NCI-H1417 (cell line): ENCODE measurements at places on chromosomes 11 and 22.

DNA sequence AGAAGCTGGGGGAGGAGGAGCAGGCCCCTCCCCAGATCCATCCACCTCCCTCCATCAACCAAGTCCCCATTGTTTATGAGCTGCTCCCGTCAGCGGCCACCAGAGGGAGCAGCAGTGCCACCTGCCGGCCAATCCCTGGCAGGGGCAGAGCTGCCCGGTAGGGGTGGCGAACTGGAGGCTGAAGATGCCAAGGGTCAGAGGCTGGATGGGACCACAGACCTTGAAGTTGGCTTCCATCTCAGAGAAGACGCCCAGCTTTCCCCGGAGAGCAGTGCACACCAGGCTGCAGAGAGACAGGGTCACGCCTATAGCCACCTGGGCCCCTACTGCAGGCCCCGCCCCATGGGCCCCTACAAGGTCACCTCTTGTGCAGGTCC lies 3.6 kb downstream of the FIBP start:
- peak; percentile 86 for DNase-seq

GRCh38 chr22:48492366-48493320 lies 1335.0 kb downstream of the BRD1 start:
- DNase-seq, result peak; percentile 36

- DNase-seq, result no peak
These were observed 165.5 kb downstream of the DSCAML1 start for GRCh38 chr11:117631336-117632140.

DNA sequence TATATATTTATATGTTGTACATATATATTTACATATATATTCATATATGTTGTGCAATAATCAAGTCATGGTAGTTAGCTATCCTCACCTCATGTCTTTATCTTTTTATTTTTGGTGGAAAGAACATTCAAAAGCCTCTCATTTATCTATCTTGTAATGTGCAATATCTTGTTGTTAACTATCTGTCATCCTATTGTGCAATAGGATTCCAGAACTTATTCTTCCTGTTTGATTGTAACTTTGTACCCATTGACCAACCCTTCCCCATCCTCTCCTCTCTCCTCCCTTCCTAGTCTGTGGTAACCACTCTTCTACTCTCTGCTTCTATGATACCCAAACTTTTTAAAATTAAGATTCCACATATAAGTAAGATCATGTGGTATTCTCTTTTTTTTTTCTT lies 115.6 kb upstream of the PDGFD start:
- no peak for DNase-seq

DNA sequence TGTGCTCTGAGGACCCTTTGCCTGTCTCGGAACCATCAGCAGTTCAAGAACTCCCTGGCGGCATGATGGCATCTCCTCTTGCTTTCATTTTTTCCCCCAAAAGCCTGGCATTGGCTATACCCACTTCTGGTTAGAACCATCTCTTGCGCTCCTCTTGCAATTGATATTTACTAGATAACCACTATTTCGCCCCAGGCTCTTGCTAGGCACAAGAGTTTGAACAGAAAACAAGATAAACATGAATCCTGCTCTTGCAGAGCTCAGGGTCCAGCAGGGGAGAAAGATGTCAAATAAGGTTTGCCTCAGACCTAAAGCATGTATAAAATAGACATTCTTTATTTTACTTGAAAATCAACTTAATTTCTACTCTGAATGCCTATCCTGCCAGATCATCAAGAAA lies 33.1 kb downstream of the SLCO2B1 start:
- DNase-seq, result no peak

DNA sequence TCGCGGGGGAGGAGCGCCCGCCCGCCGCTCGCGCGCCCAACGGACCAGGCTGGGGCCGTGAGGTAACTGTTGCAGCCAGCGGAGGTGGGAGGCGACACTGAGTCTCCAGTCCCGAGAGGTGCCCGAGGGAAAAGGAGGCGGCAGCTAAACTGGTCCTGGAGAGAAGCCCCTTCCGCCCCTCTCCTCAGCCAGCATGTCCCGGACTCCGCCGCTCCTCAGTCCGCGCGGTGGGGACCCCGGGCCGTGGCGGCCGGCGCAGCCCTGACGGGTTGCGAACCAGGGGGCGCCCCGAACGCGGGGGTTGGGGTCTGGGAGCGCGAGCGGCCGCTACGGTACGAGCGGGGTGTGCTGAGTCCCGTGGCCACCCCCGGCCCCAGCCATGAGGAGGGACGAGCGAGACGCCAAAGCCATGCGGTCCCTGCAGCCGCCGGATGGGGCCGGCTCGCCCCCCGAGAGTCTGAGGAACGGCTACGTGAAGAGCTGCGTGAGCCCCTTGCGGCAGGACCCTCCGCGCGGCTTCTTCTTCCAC lies at the start of gene PDE3B:
Gene PDE3B, plus strand, starts transcription at position 108 of the 529 bp plus-strand sequence. Its CDS starts 272 bp downstream, at position 380.
- DNase-seq, result peak; percentile 86

DNA sequence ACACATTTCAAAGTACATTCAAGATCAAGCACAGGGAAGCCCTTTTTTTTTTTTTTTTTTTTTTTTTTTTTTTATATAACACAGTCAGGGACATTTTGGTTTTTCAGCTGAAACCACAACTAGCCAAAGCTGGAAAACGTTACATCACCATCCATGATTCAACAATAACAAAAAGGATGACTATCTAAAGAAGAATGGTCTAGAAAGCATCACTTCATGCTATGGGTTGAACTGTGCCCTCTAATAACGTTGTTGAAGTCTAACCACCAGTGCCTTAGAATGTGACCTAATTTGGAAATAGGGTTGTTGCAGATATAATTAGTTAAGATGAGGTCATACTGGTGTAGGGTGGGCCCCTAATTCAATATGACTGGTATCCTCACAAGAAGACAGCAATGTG lies 46.6 kb downstream of the MTMR2 start:
- DNase-seq, result no peak

GRCh38 chr22:47811971-47812370 lies 1049.5 kb downstream of the TBC1D22A start:
- no peak for DNase-seq

DNA sequence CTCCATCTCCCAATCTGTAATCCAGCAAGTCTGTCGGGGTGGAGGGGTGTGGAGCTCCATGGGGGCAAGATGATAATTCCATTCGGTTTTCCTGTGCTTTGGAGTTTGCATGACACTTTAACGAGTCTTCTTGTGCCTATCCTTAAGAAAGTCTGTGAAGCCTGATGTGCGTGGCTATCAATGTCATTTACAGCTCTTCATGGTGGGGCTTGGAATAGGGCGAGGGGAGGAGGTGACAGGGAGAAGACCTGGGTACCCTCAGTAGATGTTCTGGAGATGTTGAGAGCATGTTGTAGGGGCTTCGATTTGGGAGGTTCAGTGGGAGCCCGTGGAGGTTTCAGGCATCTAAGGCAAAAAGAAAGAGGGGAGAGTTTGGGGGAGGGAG lies 579 bp upstream of the PHLDB1 start:
- no peak for DNase-seq

DNA sequence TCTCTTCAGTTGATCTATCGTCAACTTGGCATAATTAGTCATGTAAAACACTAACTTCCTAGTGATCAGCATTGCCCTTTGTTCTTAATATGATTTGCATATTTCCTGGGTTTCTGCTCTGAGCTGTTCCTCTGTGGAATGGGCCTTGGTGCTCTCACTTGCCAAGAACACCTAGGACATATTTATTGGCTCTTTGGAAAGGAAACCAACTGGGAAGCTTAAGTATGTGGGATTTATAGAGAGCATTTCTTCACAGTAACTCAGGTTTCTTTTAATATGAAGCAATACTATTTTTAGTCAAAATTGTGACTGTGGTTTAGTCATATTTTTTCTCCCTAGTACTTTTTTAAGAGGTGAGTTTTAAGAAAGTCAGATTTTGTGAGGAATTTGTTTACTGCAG lies 28.8 kb downstream of the FAT3 start:
- no peak for DNase-seq
